Activated B cell treated with CpG ODN at 0.5 μM for 24 hours (primary cell): ENCODE measurements at places on chromosomes 3 and 15.

DNA sequence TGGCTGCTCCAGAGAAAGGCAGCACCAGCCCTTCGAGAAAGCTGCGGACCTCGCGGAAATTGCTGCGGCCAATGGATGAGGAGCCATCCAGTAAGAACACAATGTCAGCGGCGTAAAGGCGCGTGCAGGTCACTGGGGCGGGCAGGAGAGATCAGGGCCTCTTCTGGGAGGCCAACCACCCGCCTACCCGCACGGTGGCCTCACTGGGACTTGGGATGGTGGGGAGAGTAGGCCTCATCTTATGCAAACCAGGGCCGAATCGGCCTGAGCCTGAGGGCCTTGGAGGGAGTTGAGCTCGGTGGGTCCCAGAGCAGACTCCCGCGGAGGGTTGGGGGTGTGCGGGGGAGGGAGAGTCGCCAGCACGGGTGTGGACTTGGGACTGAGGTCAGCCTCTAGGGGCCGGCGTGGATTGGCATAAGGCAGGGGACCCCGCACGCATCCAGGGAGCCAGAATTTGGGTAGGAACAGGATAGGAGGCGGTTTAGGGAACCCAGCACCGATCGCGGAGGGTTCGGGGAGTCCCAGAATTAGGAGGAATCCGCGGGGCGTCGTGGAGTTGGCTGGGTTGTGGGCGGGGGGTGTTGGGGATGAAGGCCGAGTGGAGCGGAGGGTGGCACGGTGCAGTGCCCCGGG is 596 bp downstream of the COL7A1 start:
- DNase-seq, result no peak

GRCh38 chr3:9064850-9065249 is 101.6 kb upstream of the RAD18 start:
- no peak for DNase-seq

- DNase-seq, result no peak
Measured at GRCh38 chr3:142319094-142319493, 93.7 kb upstream of the GK5 start.

DNA sequence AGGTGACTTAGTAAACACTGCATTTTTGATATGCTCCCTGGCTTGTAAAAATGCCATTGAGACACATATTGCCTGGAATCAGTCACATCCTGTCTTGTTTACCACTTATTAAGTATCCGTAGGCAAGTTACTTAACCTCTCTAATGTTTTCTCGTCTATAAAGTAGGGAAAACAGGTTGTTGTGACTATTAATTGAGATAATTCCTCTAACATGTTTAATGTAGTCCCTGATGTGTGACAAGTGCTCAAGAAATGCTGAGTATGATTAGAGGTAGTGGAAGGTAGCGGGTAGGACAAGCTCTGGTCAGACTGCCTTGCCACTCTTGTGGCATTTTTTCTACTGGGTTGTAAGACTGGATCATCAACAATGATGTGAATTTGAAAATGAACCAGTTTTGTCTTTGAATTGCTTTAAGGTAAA is 54.1 kb downstream of the NFKBIZ start:
- no peak for DNase-seq

DNA sequence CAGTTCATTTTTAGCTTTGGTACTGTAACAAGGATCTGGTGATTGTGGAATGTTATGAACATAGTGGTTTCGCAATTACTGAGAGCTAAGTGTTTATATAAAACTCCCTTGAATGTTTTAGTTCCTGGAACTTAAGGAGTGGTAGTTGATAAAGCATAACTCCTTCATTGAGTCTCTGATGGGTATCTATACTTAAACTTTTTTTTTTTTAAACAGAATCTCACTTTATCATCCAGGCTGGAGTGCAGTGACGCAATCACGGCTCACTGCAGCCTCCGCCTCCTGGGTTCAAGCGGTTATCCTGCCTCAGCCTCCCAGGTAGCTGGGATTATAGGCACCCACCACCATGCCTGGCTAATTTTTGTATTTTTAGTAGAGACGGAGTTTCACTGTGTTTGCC is 11.3 kb downstream of the PRKCI start:
- no peak for DNase-seq

- DNase-seq, result no peak
Measured at GRCh38 chr15:52765785-52766184, 24.4 kb downstream of the ONECUT1 start.

DNA sequence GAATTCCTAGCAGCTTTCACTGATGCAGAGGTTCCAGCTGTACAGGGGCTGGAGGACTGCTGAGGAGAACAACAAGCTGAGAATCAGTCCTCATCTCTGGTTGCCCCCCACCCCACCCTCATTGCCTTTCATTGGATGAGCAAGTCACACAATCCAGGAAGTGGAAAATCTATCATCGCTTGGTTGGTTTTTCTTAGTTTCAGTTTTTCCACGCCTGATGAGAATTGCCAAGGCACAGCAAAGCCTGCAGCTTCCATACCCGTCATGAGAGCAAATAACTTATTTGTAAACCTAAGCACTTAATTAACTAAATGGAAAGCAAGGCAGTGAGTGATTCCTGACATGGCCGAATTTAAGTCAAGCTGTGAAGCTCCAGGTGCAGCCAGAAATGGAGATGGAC is 21.4 kb upstream of the LIPC start:
- no peak for DNase-seq

DNA sequence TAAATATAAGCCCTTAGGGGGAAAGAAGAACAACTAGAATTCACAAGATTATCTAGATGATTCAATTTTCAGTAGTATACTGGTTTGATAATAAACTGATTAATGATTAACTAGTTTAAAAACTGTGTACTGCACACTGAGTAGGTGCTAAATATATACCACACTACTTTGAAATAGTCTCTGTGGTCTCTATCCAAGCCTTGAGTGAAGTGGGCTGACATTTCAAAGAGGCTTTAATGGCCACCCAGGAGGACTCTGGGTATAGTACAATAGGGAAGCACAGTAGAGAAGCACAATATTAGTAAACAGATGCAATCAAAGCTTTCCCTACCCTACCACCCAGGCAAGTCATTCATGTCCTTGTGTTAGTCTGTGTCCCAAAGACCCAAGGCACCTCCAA is 46.7 kb downstream of the FILIP1L start:
- no peak for DNase-seq

- DNase-seq, result no peak
Measured at GRCh38 chr3:5304789-5305683, 117.5 kb downstream of the EDEM1 start.

DNA sequence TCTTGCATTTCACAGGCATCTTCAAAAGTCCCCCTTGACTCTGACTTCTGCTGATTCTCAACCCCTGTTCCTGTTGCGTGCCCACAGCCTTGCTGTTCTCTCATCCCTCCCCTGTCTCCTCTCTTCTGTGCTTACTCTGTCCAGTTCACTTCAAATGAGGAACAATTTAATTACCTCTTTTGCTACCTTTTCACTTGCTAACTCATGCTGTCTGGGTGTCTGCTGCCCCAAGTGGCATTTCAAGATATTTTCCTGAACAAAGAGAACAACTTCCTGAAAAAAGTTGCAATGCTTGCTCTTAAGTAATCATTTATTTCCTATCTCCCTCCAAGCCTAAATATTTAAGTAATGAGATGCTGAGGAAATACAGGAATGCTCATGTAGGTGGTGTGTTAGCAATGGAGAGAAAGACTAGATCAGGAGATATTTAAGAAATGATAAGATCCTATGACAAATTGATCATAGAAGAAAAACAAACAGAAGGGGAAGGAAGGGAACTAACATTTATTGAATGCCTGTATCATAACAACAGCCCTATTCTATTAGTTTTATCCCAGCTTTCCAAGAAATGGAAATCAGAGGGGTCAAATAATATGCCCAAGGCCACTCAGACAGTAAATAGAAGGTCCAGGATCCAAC is 42.2 kb downstream of the SV2B start:
- DNase-seq, result no peak

- no peak for DNase-seq
Measured at GRCh38 chr3:68057637-68058320, 403.4 kb upstream of the SUCLG2 start.

DNA sequence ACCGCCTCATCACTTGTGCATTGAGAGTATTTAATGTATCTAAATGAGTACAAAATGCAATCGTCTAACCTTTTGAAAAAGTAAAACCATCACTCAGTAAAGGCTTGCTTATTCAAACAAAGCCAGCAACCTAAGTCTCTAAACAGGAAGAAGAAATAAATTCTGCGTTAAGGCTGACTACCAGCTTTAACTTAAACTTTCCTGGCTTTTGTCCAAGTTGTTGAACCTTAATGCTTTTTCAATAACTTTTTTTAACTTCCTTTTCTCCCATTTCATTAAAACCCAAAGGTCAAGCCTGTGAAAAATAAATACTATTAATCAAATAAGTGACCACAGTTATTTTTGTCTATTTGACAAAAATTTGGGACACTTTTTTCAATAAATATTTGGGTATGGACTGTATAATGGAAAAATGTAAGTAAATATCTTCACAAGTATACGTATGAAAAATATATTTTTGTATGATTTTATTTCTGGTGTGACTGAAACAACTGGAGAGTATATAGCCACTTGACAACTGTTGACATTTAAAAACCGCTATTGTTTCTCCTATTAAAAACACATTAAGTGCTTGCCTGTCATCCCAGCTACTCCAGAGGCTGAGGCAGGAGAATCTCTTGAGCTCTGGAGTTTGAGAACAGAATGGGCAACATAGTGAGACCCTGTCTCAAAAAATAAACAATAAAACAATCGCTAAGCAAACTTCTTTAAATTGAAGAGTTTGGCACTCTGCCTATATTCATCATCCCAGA is 2.9 kb downstream of the KLHL24 start:
- no peak for DNase-seq

GRCh38 chr3:189941679-189942078 is 179.0 kb downstream of the P3H2 start:
- DNase-seq, result no peak

DNA sequence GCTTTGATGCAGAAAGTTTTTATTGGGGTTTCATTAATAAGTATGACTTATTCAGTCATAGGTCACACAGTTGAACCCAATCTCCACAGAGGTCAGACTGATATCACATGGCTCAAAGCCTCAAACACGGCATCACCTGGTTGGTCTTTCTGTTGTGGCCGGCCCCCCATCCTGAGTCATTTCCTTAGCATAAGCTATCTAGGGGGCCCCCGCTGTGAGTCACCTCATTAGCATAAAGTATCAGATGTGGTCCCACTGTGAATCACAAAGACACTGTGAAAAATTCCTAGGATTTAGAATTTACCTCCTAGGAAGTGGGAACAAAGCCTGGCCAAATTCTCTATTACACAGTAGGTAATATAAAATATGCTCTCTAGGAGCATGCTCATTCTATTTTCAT is 502.2 kb downstream of the PYDC2 start:
- DNase-seq, result no peak

DNA sequence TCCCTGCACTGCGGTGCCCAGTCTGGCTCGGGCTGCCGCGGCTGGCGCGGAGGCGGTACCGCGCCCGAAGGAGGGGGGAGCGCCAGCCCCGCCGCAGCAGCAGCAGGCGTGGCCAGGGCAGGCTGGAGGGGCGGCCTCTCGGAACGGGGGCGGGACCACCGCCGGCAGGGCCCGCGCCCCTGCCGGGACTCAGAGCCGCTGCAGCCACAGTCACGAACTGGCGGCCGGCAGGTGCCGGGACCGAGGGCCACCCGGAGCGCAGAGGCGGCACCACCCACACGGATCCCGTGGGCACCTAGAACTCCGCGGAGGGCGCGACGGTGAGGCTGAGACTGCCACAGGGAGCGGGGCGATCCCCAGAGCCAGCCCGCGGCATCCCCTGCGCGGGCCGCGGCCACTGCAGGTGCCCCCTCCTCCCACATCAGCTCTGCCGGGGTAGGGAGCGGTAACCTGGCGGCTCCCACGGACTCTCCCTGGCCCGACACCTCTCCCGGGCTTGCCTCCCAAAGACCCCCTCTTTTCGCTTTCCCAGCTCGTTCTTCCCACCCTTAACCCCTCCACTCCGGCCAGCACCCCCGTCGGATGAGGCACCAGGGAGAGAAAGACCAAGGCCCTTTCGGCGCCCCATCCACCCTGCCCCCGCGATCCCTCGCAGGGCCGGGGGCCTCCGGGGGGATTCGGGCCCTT is at the start of gene VWA5B2:
Gene VWA5B2 (plus strand): TSS at position 192 of the 687 bp plus-strand sequence. CDS start 944 bp downstream, outside the sequence.
- DNase-seq, result peak; percentile 79

DNA sequence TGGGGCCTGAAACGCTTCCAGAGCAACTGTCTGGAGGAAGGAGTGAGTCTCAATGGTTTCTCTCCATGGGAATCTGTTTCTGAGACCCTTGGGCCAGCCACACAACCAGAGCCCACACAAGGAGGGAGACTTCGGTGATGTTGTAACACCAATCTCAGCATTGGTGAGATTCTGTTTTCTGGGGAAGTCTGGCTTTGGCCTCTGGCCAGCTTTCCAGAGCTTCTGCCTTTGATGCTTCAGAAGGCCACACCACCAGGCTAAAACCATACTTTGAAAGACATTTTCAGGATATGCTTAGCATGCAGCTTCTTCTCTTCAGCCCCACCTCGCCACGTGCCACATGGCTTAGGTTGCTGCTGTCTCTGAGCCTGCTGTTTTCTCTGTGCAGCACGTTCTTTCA is 3.6 kb upstream of the EEFSEC start:
- no peak for DNase-seq

- DNase-seq, result no peak
Measured at GRCh38 chr15:61749169-61749568, 311.1 kb downstream of the VPS13C start.

GRCh38 chr3:122023335-122023910 is 1.4 kb upstream of the ILDR1 start:
- DNase-seq, result no peak

DNA sequence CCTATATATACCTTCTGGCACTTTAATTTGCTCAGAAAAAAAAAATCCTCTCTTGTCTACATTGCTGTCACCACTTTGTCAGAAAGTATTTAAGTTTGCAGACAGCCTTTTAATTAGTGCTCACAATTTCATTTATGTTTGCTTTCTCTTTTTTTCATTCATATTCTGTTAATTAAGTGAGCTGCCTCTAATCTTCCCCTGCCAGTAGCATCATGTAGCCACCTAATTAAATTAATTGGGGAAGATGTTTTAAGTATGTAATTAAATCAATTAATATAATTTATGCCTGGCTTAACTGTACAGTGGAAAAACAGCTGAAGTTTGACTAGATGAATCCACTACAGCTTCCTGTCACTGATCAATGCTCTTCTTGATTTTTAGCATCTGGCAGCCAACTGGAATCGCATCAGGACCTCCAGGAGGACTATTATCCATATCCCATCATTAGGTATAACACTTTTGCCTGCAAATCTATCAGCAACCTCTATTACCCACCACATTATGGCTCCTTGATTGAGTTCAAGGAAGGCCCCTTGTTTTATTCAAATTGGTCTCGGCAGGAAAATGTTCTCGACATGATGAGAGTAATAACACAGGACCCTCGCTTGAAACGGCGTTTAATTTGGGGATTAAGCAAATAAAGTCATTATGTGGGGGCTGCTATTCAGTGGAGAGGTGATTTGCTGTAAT is 118.5 kb downstream of the IQCH start:
- no peak for DNase-seq

DNA sequence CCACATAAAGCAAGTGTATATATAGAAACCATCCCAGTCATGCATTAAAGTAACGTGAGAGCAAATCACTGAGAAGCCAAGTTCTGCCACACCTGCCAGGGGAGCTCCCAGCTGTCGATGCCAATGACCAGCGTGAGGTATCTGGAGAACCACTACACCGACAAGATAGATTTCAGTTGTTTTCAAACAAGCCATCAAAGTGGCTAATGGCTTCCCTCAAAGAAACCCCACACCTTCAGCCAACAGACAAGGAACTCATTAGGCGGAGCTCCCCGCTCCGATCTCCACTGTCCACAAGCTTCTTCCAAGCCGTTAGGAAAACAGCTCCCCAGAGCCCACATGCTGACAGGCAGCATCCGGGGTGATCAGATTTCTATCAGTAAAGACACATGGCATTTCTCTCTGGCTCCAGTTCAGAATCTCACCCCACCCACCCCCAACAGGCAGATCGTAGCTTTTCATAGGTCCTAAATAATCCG is 54.2 kb upstream of the SPATA12 start:
- no peak for DNase-seq
